ENCODE measurements at places on chromosomes 3 and 15.

DNA sequence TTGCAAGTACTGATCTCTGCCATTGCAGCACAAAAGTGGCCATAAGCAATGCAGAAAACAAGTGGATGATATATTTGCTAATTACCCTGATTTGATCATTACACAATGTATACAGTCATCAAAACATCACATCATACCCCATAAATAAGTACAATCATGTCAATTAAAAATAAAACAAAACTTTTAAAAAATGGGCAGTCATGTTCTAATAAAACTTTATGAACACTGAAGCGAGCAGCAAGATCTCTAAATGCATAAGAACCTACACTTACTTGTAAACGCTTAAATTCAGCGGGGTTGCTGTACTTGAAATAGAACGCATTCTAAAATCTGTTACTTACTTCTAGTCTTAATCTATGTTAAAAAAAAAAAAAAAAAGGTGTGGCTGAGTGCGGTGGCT is 73.4 kb downstream of the AQR start:
- no peak for DNase-seq

DNA sequence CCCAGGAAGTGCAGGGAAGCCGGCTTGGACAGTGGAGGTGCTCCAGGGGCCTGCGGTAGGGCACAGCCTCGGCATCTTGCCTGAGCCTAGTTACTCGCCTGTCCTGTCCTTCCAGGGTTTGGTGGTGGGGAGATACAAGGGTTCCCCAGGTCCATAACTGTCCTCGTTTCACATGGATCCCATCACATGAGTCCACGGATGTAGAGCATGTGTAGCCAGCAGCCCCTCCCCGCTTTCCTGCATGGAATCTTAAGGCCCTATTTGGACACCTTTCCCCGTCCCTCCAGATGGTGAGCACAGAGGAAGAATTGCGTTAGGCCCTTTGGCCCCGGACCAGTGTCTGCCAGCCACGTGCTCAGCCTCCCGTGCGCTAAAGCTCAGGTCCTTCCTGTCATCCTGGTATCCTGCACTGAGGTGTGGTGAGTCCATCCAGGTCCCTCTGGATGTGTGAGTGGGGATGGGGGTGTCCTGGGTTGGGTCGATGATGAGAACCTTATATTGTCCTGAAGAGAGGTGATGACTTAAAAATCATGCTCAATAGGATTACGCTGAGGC is 230.4 kb downstream of the SNRPN start:
- no peak for DNase-seq

- no peak for DNase-seq
These were observed 263.5 kb upstream of the CFAP20DC start for GRCh38 chr3:59313365-59313764.

GRCh38 chr3:16224325-16224724 is 40.4 kb downstream of the DPH3 start:
- no peak for DNase-seq

DNA sequence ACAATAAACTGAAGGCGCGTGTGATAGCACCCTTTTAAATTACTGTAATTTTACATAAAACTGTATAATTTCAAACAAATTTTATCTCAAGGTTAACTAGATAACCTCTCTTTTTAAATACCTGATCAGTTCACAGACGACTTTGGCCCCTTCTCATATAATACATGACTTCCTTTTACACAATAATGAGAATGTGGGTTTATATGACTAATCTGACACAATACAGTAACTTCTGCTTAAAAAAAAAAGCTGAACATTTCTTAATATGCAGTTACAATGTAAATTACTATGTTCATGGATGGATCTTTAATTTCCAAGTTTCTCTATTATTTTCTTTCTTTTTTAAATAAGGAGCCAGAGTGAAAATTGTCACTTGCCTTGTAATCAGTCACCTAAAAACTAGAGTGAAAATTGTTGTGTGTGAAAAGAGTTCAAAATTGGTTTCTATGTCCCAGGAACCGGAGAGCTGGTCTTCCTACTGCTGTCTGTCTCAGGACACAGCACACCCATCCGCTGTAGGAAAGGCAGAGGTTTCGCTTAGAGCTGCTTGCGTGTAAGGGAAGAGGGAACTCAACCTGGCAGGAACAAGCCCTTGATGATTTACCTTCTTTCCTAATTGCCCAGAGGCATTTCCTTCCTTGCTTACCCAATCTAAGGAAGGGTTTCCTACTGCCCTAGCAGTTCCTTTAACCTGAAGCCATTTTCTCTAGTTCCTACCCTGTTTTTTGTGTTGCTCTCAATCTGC is 33.3 kb downstream of the PLD1 start:
- no peak for DNase-seq

DNA sequence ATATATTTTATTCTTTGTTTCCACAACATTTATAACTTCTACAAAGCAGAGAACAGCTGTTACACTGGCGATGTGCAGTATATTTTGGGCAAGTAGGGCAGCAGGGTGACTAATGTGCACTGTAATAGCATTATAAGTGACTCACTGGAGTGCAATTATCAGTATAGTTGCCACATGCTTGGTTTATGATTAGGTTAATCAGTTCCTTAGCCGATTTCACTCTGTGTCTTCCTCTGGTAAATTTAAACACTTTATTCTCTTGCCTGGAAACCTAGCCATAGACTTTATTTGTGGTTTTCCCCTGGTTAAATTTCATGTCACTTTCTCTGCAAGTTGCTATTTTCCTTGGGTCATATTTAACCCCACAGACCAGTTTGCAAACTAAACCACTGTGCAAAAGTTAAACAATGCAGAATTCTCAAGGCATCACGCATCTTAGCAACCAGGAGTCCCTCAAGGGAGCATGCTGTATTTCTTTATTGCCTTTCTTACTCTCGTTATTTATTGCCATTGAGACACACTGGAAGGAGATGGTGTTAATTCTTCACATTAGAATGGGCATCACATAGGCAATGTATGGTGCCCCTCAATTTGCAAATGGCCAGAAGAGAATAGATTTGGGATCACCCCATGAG is 690.2 kb upstream of the DPPA4 start:
- no peak for DNase-seq

GRCh38 chr3:134594331-134594741 is 56.5 kb downstream of the KY start:
- DNase-seq, result no peak

GRCh38 chr3:169494982-169495381 is 168.5 kb downstream of the MECOM start:
- DNase-seq, result no peak

- DNase-seq, result no peak
These were observed 204.6 kb downstream of the NR2F2 start for GRCh38 chr15:96535148-96535547.

DNA sequence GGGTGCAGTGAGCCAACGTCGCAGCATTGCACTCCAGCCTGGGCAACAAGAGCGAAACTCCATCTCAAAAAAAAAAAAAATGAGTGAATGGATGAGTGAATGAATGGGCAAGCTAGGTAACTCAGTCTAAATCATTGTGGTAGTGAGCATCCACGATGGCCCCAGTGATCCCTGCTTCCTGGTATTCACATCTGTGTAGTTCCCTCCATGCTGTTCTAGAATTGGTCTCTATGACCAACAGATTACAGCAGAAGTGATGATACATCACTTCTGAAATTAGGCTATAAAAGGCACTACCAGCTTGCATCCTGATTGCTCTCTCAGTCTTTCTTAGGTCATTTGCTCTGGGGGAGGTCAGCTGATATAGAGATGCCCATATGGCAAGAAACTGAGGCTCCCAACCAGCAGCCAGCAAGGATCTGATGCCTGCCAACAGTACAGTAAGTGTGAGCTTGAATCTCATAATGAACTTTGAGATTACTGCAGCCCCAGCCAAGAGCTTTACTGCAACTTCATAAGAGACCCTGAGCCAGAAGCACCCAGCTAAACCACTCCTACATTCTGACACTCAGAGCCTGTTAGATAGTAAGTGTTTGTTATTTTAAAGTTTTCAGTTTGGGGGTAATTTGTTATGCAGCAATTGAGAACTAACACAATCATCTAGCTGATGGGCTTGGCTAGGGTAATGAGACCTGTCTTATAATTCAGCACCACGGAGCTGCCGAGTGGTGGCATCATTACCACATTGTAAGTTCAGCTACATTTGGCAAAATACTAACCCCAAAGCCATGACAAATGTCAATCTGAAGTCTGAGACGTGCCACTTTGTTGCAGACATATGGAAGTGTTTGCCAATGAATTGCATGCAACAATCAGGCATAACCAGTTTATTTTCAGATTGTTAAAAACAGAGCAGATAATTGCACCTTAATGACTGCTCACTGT is 53.0 kb downstream of the KLHL6 start:
- DNase-seq, result no peak

DNA sequence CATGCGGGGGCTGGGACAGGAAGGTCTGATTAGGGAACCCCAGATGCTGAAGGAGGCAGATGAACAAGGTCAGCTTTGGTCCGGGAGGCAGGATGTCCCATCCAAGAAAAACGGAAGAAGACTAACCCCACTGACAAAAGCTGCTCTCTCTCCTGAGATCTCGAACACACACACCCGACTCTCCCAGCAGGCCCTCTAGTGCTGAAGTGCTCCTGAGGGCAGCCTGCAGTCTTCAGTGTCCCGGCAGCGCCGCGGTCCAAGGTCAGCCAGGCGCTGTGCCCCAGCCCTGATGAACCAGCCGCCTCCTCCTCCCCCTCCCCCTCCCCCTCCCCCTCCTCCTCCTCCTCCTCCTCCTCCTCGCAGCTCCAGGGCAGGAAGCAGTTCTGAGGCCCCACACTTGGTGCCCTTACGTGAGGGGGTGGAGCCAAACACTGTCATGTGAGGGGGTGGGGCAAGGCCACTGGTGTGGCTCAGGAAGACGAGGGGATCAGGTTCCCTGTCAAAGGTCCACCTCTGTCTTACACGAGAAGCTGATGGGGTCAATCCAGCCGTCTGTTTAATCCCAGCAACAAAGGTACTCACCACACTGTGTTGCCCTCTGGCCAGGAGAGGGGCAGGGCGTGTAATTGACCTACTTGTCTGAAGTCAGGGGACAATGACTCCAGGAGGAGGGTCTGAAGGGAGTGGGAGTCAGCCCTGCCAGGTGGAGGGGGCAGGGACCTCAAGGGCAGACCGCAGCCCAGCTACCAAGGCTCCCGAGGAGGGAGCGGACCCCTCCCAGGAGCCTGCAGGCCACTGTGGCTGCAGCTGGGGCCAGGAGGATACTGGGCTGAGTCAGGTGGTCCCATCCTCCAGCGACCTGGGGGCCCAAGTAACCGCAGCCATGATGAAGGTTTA is 34.3 kb downstream of the PRR23E start:
- no peak for DNase-seq

- no peak for DNase-seq
These were observed 988.0 kb upstream of the EPHA6 start for GRCh38 chr3:95826419-95826818.

Measured in stimulated activated CD8-positive, alpha-beta memory T cell treated with anti-CD3 and anti-CD28 coated beads, Interleukin-7, amount 100 ng/mL, for 4 hours (primary cell).